ENCODE measurements at places on chromosomes 7 and 10.

- DNase-seq, result no peak
Measured at GRCh38 chr10:78292982-78293865, 259.6 kb downstream of the RPS24 start.

DNA sequence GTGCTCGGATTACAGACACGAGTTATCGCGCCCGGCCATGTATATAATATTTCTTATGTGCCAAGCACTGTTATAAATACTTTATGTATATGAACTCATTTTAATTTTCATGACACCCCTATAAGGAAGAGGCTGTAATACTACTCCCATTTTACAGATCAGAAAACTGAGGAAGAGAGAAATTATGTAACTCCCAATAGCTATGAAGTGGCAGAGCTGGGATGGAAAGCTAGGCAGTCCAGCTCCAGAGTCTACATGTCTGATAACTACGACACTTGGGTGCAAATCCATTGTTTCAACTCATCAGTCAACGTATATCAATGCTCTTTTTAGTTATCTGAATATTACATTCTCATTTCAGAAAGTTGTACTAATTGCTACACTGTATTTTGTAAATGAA is 17.0 kb downstream of the PDK4 start:
- DNase-seq, result no peak

DNA sequence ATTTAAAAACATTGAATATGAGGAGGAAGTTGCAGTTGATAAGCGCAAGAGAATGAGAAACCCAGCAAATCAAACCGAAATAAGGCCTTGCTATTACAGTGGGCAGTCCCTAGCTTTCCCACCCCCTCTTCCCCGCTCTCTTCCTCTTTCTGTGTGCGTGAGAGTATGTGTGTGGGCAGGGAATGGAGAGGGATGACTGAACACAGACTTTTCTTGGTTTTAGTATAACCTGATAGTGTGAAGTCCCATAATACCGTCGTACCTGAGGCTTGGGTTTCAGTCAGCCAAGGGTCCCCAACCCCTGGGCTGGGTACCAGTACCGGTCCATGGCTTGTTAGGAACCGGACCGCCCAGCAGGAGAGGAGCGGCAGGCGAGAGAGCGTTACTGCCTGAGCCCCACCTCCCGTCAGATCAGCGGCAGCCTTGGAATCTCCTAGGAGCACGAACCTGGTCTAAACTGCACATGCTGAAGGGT is 255.3 kb downstream of the CELF2 start:
- DNase-seq, result no peak

GRCh38 chr10:117477961-117478670 is 64.4 kb upstream of the EMX2 start:
- DNase-seq, result no peak

DNA sequence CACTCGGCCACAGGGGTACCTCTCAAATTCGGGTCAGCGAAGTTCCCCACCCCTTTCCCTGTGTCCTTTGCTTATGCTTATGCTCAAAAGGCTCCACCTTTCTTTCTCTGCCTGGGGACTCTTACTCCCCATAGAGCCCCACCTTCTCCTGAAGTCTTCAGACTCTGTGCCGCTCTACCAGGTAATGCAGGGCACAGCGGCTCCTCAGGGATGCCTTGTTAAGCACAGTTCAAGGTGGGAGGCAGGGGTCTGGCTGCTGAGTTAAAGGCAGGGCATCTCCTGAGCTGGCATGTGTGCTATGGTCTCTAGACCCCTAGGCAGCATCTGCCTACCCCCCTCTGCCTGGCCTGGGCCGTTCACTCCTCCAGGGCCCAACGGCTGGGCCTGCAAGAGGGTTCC is 3.0 kb upstream of the CXCL12 start:
- DNase-seq, result no peak

DNA sequence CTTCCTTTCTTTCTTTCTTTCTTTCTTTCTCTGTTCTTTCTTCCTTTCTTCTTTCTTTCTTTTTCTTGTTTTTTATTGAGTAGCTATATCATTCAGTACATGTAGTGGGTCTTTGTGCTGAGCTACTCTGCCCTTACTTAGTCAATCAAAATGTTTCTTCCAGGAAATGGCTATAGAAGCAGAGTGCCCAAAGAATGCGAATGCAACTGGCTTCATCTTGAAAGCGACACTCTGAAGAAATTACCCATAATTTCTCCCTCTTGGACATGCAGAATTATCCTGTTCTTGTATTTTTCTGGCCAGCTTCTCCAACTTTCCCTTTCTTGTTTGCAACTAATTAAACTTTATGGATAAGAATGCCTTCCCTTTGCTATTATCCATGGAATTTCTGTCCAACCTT is 441.5 kb downstream of the MAGI2 start:
- no peak for DNase-seq

- DNase-seq, result no peak
Measured at GRCh38 chr7:141920281-141920680, 4.1 kb downstream of the OR9A4 start.

DNA sequence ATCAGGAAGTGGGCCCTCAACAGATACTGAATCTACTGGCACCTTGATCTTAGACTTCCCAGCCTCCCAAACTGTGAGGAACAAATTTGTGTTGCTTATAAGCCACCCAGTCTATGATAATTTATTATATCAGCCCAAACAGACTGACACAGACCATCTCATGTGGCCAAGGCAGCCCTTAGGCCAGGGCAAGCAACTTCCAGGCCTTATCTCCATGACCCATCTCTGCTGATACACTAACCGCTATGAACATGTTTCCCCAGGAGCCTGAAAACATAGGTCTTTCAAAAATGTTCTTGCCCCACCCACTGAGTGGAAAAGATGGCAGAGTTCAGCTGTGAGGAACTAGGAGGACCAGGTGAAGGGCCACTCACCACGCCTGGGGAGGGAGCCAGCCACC is 3.2 kb upstream of the BLOC1S2 start:
- DNase-seq, result no peak

DNA sequence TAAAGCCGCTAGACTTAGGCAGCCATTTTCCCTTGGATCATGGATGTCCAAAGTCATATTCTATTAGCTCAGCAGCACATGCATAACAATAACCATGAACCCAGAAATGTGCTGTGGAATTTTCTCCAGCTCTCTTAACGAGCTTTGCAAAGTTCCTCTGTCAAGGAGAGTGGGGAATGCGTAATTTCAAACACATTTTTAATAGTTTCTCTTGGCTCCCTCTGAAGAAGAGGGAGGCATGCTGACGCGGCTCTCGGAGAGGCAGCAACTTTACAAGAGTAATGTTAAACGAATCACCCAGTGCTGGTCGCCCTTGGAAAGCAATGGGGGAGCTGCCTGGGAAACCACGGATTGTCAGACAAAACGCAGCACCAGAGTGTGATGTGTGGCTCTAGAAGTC is 114.8 kb downstream of the RAB18 start:
- DNase-seq, result no peak

DNA sequence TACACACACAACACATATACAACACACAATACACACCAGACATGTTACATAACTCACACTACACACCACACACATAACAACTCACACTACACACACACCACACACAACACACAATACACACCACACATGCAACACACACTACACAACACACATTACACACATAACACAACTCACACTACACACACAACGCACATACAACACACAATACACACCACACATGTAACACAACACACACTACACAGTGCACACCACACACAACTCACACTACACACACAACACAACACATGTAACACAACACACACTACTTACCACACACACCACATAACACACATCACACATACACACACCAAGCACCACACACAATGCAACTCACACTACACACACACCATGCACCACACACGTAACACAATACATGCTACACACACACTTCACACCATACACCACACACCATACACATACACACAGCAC is 166.5 kb downstream of the KCNMA1 start:
- no peak for DNase-seq

DNA sequence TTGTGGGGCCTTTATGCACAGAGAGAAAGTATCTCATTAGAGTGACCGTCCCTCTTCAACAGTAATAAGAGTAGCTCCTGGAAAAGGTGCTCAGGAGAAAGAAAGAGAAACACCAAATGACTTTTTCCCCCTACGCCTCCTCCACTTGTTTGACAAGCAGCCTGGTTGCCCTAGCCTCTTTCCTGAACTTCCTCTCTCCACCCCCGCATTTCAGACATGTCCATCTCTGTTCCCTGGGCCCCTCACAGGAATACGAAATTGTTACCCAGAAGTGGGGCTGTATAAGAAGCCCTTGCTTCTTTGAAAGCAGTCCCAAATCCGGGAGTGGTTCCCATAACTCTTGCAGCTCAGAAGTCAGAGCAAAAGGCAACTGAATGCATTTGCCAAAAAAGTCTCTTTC is 119.6 kb upstream of the ADO start:
- DNase-seq, result no peak

GRCh38 chr10:84845628-84846261 is 517.4 kb downstream of the CCSER2 start:
- no peak for DNase-seq

GRCh38 chr7:10720042-10720441 is 253.6 kb upstream of the PHF14 start:
- no peak for DNase-seq

- DNase-seq, result no peak
Measured at GRCh38 chr7:128767475-128768110, 8.0 kb downstream of the OPN1SW start.

Measured in T-helper 9 cell (primary cell).